Right lung (tissue), 10 donors: ENCODE measurements at places on chromosomes 5 and 9. TPM values are rescaled to one million over a fixed set of nuclear protein-coding genes. Genes with fewer than 3 reads are reported as not detected.
A peak's percentile ranks its signal among the peaks of the same experiment; 100 is the strongest.

DNA sequence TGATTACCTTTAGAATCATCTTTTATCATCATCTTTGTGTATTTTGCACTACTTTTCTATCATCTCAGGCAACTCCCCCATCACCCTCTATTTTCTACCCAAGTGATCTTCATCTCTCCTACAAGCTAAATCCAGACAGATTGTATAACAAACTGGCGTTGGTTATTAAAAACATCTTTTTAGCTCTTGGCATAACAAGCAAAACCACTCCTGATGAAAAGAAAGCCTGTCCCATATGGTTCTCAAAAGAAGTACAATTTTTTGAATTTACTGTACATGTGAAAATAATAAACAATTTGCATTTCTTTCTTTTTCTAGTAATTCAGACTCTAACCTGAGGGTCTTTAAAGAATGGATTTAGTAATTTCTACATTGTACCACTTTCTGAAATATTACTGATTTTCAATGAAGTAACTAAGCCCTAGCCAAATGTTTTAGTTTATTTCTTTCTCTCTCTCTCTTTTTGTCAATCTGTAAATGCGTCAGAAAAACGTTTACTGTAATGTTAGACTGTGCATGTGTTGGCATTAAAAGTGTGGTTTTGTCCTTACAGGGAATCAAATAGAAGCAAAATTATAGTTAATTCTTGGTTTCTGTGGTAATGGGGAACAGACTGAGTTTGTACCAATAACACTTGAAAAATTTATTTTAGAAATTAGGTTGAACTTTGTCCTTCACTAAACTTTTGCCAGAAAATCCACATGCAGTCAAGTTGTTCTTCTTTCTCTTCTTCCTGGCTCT is 52.5 kb upstream of the RPS23 start:
- DNase-seq = no peak

DNA sequence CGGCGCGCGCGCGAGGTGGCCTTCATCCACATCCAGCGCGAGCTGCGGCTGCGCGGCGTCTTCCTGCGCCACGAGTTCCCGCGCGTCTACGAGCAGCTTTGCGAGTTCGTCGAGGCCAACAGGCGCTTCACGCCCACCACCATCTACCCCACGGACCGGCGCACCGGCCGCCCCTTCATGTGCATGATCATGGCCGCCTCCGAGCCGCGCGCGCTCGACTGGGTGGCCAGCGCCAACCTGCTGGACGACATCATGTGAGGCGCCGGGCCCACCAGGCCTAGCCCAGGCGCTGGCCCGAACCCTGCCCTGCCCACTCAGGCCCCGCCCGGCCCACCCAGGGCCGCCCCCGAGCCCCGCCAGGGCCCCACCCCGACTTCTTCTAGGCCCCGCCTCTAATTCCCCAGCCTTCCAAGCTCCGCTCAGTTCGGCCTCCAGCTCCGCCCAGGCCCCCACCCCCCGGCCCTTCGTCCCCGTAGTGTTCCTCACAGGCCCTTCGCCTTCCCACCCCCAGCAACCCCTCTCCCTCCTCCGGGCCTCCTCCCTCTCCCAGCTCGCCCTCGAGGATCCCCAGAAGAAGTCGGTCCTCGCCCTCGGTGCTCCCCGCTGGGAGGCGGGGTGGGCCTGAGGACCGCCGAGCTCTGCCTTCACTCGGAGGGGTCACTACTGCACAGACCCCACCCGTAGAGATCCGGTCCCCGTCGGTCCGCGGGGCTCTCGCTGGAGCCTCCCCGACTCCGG is 2.0 kb upstream of the PHPT1 start:
- DNase-seq = no peak

GRCh38 chr5:58231041-58231440 is 228.8 kb downstream of the PLK2 start:
- DNase-seq = no peak

GRCh38 chr5:133938039-133938821 is 30.2 kb downstream of the C5orf15 start:
- DNase-seq = no peak

DNA sequence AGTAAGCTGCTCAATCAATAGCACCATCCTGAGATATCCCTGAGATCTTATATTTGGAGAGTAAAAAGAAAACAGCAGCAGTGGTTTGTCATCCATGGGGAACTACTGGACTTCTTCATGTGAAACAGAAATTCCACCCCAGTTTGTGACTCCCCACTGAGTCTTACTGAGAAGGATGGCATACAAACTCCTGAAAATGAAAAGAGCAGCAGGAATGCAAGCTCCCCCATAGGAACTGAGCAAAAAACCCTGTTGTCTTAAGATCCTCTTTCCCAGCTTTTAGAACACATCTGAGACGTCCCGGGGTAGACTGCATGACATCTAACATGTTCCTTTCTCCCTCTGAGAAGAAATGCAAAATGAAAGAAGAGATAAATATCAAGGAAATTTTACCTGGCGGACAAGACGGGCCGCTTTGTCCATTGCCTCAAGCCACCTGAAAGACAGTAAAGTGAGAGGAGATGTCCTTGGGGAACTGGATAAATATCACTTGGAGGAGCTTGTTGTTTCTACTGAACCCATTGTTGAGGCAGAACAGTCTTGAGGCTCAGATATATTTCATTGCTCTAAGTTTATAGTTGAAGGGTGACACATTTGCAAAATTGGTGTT is 117.1 kb downstream of the NUDT12 start:
- DNase-seq = no peak

Gene SPATA31C1
- polyA plus RNA-seq = not detected

DNA sequence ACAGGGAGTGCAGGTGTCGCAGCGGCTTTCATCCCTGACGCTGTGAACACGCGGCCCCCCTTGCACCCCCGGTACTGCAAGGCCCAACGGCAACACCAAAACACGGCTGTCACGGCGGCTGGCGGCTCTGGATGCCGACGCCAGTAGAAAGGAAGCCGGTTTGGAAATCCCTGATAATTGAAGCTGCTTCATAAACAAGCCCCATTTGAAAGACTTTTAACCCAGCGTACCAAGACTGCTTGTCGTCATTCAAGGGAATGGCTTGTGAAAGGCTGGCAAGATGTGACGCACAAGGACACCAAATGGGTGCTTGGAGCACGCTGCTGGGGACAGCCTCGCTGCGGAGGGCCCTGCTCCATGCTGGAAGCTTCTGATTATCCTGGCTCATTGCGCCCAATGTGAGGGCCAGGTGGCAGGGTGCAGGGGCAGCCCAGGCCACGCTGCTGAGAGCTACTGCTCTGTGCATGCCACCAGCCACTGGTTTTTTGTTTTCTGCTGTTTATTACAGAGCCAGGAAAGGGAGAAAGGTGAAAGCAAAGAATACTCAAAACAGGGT is 63.1 kb downstream of the GTF3C4 start:
- DNase-seq = no peak

DNA sequence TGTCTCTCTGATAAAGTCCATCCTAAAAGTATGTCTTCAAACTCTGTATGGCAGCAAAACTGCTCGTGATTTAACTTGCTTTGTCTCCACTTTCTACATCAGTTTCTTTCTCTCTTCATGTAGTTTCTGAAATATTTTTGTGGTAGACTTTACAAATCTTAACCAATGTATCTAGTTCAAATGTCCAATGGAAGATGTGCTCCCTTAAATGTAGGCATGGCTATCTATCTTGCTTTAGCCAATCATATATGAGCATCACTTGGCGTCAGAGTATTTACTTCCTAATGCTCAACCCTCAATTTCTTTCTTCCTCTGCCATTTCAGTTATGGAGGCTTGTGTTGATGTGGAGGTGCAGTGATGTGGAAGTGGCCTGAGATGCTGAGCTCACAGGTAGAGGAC is 206.1 kb upstream of the ZNF608 start:
- no peak for DNase-seq

GRCh38 chr9:136660971-136661550 is 1.7 kb upstream of the EGFL7 start:
- DNase-seq = no peak

- peak; percentile 23 for DNase-seq
Observed at GRCh38 chr9:134171316-134172197, 7.2 kb upstream of the RNU6ATAC start.

DNA sequence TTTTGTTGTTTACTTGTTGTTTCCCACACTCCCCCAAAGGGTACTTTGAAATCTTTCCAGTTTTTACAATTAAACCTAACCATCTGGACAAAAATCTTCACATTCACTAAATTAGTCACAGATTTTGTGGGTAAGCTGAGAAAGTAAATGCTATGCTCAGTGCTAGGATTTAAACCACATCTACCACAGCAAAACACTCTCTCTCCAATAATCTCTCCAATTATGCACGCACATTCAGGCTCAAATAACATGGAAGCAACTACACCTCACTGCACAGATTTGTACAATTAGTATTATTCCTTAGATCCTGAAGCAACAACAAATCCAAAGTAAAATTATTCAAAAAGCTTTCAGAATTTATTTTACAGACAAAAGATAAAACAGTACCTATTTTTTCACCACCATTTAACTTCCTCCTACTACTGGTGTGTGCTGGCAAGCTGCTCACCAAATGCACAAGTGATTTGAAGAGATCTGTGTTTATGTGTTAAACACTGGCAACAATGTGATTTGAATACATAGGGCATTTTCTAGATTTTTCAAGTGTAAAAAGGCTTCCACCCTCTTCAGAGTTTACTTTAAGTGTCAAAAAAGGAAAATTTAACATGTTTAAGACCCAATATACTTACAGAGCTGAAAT is 16.6 kb downstream of the ZNF608 start:
- no peak for DNase-seq

GRCh38 chr5:121890297-121890858 is 38.7 kb downstream of the FTMT start:
- DNase-seq = no peak

- no peak for DNase-seq
Observed at GRCh38 chr5:55471468-55471867, 63.3 kb downstream of the PLPP1 start.
